Activated CD4-positive, CD25-positive, alpha-beta regulatory T cell treated with anti-CD3 and anti-CD28 coated beads, Interleukin-2, amount 50 U/mL, for 72 hours (primary cell): ENCODE measurements at places on chromosomes 12 and 14.

DNA sequence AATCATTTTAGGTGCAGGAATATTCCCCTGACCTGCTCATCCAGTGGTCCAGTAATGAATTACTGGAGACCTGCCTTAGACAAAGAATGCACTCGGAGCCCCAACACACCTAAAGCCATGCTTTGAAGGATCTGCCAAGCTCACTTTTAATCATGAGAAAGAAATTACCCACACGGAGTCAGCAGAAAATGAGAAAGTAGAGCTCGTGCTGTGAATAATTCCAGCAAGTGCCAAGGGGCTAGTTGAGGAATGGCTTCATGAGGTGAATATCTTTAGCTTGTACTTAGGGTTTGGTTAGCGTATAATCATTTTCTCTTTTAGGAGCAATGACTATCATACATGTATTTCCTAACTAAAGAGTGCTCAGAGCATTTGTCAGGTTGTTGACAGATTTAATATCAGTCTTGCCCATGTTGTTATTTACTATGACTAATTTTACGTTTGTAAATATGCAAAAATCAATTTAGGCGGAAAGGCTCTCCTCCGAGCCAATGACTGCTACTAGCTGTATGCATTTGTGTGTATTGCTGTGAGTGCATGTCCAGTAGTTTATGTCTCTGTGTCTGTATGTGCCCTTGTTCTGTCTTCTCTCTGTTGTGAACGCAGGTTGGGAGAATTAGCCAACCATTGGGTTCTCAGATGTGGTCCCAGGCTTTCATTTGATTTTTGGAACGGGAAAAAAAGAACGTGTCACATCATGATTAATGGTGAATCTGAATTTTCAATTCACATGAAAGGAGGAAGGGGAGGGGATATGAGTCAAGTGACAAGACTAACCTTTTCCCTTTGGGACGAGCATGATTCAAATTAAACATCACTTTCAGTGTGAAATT is 98.4 kb downstream of the RMST start:
- no peak for DNase-seq

DNA sequence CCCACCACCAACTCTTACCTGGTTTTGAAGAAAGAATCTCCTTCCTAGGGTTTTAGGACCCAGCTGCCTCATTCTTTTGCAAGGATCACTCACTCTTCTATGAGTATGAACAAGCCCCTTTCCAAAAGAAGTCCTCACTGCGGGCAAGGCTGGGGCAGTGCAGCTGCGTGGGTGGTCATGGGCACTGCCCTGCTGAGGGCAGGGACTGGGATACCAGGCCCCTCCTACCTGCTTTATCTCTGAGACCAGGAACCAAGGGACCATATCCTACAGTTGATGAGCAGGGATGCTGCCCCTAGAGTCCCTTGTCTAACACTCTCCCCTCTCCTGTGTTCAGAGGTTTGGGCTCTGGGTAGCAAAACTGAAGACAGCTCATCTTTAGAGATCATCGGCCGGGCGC is 20.5 kb downstream of the HPD start:
- no peak for DNase-seq

DNA sequence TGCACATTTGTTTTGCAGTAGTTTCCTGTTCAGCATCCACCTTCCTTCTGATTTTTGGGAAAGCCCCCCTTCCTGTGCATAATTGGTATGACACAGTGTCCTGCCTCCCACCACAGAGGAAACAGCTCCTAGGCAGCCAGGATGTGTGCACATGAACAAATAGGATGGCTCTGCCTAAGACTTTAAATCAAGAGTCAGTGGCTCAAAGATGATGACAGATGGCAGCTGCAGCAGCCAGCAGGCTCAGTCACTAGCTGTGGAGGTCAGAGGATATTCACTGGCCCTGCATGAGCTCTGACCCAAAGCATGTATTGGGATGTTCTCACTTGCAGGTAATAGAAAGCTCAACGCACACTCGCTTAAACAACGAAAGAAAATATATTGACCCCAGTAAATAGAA is 90.3 kb downstream of the KCNK10 start:
- no peak for DNase-seq

DNA sequence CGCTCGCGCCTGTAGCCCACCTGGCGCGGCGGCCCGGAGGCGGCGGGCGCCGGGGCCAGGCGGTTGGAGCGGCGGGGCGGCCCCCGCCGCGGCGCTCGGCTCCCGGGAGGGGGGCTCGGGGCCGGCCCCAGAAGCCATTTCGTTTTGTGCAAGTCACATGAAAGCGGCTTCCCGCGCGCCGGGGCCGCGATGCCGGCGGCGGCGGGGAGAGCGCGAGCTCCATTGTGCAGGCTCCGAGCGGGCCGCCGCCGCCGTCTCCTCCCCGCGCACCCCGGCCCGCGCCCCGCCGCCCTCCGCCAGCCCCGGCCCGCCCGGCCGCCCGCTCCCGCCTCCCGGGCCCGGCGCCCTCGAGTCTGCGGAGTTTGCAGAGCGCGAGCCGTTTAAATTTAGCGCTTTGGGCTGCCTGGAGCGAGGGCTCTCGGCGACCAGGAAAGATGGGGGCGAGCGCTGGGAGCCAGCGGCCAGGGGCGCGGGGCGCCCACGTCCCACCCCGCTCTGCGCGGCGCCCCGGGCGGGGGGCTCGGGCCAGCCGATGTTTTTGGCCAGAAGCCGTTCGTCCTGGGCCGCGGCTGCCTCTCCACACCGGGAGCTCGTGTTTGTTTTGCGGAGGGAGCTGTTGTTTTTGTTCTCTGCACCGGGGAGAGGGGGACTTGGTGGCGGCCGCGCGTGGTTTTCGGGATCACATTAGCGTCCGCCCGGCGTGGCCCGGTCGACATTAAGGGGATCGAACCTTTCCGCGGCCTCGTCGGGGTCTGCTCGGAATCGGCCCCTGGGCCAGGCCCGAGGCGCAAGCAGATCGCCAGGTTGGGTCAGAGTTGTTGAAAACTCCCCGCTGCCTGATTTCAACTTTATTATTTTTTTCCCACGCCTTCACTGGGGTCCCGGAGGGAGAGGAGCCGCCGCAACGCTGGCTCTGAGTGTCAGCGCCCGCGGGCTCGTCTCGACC is 982 bp downstream of the BCL7A start:
- DNase-seq, result no peak

- DNase-seq, result no peak
Observed at GRCh38 chr12:69502345-69503081, 32.3 kb downstream of the FRS2 start.

- DNase-seq, result no peak
Observed at GRCh38 chr14:86346818-86347384, 817.0 kb downstream of the FLRT2 start.

DNA sequence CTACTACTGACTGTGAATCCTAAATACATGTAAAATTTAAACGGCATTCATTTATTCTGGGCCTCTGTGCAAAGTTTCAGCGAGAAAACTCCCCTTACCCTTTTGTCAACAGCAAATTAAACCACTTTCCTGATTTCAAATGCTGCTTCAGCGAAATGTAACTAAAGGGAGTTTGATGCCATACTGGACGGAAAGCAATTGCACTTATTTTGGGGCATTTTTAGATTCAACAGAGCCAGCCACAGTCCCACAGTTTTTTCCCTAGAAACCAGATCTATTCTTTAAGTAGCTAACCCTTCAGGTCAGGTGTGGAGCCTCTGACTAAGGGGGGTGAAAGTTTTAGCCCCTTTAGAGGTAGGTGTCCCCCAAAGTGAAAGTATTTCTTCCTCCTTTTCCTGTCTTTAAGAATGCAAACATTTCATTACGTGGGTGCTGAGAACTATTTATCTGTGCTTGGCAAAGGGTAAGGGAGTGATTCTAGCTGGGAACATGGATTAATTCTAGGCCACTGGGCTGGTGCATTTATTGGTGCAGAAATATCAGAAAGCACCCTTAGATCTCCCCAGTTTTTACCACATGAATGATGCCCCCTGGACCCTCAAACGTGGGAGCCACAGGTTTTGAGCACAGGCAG is 72.7 kb downstream of the SPTB start:
- no peak for DNase-seq

DNA sequence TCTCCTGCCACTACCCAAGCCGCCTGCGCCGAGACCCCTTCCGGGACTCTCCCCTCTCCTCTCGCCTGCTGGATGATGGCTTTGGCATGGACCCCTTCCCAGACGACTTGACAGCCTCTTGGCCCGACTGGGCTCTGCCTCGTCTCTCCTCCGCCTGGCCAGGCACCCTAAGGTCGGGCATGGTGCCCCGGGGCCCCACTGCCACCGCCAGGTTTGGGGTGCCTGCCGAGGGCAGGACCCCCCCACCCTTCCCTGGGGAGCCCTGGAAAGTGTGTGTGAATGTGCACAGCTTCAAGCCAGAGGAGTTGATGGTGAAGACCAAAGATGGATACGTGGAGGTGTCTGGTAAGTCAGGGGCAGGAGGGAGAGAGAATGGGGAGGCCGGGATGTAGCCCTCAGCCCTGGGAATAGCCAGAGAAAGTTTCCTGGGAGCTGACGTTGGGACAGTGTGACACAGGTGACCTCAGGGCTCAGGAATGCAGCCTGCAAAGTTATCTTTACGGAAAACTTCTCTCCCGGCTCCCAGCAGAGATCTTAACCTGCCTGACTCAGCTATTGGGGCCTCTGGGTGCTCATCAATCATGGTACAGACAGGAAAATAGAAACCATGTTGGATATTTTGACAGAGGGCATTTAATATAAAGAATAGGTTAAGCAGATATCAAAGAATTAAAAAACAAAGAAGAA is 747 bp downstream of the HSPB8 start:
- DNase-seq, result no peak
